ENCODE measurements at places on chromosomes 5 and 9.

DNA sequence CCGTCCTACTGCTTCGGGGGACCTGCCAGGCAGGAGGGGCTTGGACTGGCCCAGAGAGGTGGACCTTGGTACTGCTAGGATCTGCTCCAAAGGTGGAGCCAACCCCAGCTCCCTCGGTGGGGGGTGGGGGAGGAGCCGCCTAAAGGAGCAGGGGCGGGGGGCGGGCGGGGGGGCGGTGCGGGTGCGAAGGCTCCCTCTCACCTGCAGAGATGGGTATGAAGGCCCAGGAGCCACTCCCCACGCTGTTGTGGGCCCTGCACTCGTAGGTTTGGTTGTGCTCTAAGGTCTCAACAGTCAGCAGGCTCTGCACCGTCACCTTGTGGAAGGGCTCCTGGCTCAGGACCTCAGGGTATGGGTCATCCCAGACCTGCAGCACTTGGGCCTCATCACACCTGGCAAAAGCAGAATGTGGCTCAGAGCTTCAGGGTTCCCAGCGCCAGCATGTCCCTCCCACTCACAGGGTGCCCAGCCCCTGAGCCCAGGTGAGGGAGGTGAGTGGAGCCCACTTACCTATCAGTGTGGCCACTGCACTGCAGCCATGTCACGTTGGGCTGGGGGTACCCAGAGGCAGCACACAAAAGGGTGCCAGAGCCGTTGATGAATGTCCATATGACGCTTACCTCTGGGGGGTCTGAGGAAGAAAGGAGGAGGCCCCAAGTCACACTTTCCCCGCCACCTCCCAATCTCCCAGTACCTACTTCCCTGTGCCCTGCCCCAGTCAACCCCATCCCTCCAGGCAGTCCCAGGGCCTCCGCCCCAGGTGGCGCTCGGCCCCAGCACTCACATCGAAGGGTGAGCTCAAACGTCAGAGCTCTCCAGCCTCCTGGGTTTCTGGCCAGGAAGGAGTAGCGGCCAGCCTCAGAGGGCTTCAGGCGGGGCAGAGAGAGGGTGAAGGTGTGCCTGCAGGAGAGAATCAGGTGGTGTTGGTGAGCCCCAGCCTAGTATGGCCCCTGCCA is 16.4 kb downstream of the CSF1R start:
- DNase-seq = no peak

- no peak for DNase-seq
Observed at GRCh38 chr9:125812403-125812802, 65.2 kb downstream of the PBX3 start.

DNA sequence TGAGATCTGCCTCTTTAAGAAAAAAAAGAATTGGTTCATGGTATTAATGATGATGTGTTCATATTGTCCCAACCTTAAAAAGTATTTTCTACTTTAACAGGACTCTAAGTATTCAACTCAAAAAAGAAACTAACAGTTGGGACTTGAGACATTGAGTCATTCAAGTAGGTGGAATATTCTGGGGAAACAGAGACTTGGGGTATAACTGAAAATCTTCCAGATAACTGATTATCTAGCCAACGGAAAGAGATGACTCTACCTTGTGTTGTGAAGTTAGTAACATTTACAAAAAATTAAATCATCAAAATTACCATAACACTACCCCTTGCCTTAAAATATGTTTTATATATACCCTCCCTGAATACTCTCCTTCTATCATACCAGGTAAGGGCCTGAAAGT is 19.1 kb downstream of the OXCT1 start:
- no peak for DNase-seq

- DNase-seq = no peak
Observed at GRCh38 chr9:5041390-5042115, 56.5 kb downstream of the JAK2 start.

GRCh38 chr5:150043657-150044328 is 42.6 kb downstream of the CSF1R start:
- DNase-seq = no peak

- no peak for DNase-seq
Observed at GRCh38 chr9:133767625-133768024, 29.5 kb upstream of the SARDH start.

DNA sequence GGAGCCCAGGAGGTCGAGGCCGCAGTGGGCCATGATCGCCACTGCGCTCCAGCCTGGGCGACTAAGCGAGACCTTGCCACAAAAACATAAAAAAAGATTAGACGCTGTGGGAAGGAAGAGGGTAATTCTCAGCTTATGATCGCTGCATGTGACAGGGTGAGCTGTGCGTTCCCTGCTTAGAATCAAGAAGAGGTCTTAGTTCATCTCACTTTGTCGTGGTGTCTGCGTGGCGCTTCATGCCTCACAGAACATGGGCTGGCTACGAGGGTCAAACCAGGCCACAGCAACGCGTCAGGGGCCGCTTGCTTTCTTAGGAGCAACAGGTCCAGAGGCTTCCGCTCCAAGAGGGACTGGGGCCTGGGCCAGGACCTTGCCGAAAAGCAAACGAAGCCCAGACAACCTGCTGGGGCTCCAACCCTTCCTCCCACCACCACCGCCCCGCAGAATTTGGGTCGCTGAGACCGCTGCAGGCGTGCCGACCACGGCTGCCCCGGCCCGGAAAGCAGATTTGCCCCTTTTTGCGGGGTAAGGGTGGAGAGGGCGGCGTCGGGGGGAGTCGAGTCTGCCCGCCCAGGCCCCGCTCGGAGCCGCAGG is 10.0 kb upstream of the GRIN1 start:
- DNase-seq = no peak

GRCh38 chr5:120507800-120508463 is 43.8 kb downstream of the PRR16 start:
- no peak for DNase-seq

- no peak for DNase-seq
Observed at GRCh38 chr5:9533562-9534364, 12.1 kb downstream of the SEMA5A start.

DNA sequence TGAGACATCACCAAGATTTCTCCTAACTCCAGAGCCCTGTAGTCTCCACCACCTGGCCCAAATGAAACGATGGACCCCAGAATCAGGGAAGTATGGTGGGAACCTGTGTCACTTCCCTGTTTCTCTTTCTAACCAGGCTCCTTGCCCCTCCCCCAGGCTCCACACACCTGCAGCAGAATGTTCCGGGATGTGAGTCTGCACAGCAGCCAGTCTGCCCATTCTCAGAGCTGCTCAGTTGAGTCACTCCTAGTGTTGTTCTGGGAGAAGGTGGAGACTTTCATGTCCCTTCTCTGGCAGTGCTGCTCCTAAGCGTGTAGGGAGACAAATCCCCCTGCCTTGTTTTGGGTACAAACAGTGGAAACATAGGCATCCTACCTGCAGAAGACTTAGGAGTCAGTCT is 76.0 kb upstream of the XPA start:
- no peak for DNase-seq

- DNase-seq = no peak
Observed at GRCh38 chr5:168552146-168552545, 23.0 kb downstream of the FBLL1 start.

DNA sequence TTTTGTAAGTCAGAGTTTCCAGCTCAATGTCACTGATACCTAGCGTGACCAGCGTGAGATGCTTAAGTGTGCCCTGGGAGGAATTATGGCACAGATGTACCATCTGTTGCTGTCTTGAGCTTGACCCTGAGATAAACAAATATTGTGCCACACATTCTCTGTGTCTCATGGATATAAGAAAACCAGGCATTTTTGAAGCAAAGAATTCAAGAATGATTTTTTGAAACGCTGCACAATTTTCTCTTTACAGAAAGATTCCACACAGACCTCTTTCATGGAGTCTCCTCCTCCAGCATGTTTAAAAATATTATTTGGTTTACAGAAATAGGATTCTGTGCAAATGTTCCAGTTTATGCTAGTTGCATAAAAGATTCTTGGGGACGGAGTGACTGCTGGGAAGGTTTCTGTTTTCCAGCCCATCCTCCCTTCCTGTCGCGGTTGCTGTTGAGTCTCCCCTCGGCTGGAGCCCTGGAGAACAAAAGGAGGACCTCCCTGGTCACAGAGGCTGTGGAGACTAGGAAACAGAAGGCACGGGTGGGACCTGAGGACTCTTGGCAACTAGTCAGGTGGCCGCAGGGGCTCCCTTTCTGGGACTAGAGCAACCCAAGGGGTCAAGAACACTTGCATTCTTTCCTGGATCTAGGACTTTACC is 120.8 kb downstream of the RASGRF2 start:
- DNase-seq = no peak

- no peak for DNase-seq
Observed at GRCh38 chr5:73307645-73308355, 134.8 kb downstream of the TMEM174 start.

- no peak for DNase-seq
Observed at GRCh38 chr5:1465966-1466471, 20.8 kb upstream of the SLC6A3 start.

DNA sequence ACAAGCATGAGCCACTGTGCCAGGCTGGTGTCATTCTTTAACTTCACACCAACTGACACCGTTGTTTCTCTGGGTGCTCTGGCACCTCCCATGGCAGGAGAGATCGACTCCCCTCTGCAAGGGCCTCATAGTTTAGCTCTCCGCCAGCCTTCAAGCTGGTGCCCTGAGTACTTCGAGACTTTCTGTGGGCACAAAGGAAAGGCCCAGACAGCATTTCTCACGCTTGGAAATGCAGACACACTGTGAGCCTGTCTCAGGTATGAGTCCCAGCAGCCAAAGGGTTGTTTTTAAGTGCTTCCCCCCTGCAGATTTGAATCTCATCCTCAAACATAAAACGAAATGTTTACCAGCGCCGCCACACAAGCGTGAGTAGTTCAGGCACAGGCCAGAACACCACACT is 11.1 kb upstream of the TCF7 start:
- no peak for DNase-seq

- peak; percentile 69 for DNase-seq
Observed at GRCh38 chr9:92140074-92140753, 25.0 kb upstream of the SPTLC1 start.

DNA sequence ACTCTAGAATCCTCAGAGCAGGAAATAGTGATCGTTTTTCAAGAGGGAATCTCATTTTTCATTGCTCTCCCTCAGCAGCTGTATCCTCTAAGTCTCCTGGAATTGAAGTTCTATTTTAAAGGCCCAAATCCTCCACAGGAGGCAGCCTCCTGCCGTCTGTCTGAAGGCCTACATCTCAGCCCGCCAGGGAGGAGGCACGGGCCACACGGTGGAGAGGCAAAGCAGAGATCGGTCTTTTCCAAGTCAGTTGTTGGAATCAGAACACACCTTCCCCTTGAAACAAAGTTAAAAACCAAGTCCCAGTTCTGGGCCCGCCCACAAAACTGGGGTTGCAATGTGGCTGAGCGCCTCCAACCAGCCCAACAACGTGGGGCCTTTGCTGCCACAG is 68.7 kb downstream of the RAPGEF1 start:
- DNase-seq = no peak

- DNase-seq = no peak
Observed at GRCh38 chr9:81292056-81292805, 397.1 kb downstream of the TLE1 start.

GRCh38 chr9:28001096-28001495 is 427.8 kb upstream of the C9orf72 start:
- no peak for DNase-seq

- no peak for DNase-seq
Observed at GRCh38 chr5:177295924-177296323, 7.6 kb downstream of the RAB24 start.

DNA sequence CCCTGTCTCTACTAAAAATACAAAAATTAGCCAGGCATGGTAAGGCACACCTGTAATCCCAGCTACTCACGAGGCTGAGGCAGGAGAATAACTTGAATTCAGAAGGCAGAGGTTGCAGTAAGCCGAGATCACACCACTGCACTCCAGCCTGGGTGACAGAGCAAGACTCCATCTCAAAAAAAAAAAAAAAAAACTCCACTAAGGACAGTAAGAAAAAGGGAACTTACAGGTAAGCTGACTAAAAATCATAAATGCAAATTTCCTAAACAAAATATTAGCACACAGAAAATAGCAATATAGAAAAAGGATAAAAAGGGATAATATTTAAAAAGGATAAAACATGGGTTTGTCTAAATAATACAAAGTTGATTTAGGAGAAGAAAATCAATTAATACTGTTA is 27.9 kb upstream of the HNRNPA0 start:
- no peak for DNase-seq

All from GM12892 (cell line).